ENCODE measurements at places on chromosomes 16 and 17.

DNA sequence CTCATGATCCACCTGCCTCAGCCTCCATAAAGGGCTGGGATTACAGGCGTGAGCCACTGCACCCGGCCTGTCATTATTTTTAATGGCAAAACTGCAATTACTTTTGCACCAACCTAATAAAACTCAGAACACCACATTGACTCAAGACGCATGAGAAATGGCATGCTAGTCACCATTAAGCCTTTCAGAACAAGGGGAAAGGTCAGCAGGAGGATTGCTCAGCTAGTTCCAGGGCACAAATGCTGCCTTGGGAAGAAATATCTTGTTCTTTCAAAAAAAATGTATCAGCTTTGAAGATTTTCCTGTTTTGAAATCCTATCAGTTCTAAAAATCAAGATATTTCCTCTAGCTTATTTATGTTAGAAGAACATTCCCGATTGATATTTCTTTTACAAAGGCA lies 32.4 kb upstream of the CDYL2 start:
- no peak for DNase-seq
- H3K4me1 ChIP-seq: no peaks in the 10 kb centered on the region
- H3K4me3 ChIP-seq: no peak overlapping the region
- H3K27me3 ChIP-seq: no peaks in the 10 kb centered on the region
- H3K27ac ChIP-seq: no peak overlapping the region

GRCh38 chr17:67624886-67625656 lies 92.7 kb upstream of the NOL11 start:
- H3K4me3 ChIP-seq: no peak overlapping the region
- H3K27ac ChIP-seq: no peak overlapping the region
- no peak for DNase-seq
- H3K36me3 ChIP-seq: no peaks in the 10 kb centered on the region
- H3K4me1 ChIP-seq: no peaks in the 10 kb centered on the region

DNA sequence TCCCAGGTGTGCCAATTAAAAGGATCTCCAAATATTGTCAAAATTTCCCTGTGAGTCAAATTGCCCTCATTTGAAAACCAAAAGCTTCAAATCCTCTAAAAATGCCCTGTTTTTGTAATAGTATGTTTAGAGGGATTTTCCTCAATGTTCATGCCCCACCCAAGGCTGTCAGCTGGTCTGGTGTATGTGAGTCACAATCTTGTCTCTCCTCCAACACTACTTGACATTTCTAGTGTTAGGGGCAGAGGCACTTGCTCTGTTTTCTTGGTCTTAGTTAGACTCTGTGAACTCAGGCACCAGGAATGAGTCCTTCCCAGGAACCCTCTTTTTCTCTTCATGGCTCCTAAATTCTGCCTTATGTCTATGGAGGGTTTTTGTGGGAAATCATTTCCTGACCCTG lies 634.8 kb downstream of the KCNJ2 start:
- H3K4me1 ChIP-seq: no peaks in the 10 kb centered on the region
- H3K27ac ChIP-seq: no peak overlapping the region
- H3K27me3 ChIP-seq: no peaks in the 10 kb centered on the region
- H3K36me3 ChIP-seq: no peaks in the 10 kb centered on the region
- no peak overlapping the region for H3K4me3 ChIP-seq
- no peak for DNase-seq

GRCh38 chr16:49592546-49593423 lies 219.2 kb downstream of the C16orf78 start:
- H3K4me3 ChIP-seq: no peak overlapping the region
- no peaks in the 10 kb centered on the region for H3K4me1 ChIP-seq
- no peaks in the 10 kb centered on the region for H3K27me3 ChIP-seq
- H3K36me3 ChIP-seq: no peaks in the 10 kb centered on the region
- DNase-seq: no peak
- no peak overlapping the region for H3K27ac ChIP-seq

DNA sequence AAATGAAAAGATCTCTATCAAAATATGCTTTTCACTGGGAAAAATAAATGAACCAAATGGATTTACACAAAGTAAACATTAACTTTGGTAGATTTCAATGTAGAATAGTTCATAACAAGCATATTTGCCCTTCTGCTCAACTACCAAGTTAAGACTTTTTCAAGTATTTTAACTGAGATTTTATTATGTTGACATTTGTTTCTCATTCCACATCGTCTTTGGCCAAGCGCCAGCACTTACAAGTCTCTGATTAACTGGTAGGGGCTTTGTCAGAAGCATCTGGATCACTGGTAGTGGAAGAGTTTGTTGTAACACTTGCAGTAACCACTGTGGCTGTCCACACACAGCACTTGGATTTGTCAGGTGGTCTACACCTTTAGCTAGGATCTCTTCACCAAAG lies 22.9 kb downstream of the SLFN12L start:
- no peaks in the 10 kb centered on the region for H3K4me1 ChIP-seq
- no peaks in the 10 kb centered on the region for H3K36me3 ChIP-seq
- no peak for DNase-seq
- H3K4me3 ChIP-seq: no peak overlapping the region

DNA sequence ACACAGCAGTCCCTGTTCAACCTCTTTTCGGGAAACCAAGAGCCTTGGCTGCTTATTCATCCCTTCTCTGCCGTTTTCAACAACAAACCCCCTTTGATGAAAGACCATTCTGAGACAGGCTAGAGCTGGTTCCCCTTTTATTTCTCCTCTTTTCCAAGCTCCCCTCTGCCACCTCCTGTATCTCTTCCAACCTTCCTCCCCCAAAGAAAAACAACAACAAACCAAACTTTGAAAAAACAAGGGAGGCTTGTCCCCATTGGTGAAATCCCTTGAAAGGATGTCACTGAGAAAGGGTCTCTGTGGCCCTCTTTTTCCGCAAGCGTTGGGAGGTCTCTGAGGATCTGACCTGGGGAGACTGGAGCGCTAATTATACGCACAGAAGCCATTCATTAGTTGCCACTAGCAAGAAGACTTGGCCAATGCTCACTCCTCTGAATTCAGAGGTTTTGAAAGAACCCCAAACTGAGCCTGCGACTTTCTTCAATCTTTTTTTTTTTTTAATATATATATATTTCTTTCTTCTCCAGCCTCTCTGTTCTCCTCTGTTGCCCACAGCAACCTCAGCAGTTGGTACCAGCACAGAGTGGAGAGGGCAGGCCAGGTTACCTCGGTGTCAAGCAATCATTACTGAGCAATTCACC lies 101.4 kb downstream of the PITPNC1 start:
- H3K36me3 ChIP-seq: no peaks in the 10 kb centered on the region
- no peaks in the 10 kb centered on the region for H3K4me1 ChIP-seq
- no peaks in the 10 kb centered on the region for H3K27me3 ChIP-seq
- DNase-seq: no peak

GRCh38 chr17:66507103-66507923 lies 204.9 kb downstream of the PRKCA start:
- H3K36me3 ChIP-seq: no peaks in the 10 kb centered on the region
- H3K27ac ChIP-seq: no peak overlapping the region
- H3K27me3 ChIP-seq: no peaks in the 10 kb centered on the region
- DNase-seq: no peak
- no peak overlapping the region for H3K4me3 ChIP-seq

DNA sequence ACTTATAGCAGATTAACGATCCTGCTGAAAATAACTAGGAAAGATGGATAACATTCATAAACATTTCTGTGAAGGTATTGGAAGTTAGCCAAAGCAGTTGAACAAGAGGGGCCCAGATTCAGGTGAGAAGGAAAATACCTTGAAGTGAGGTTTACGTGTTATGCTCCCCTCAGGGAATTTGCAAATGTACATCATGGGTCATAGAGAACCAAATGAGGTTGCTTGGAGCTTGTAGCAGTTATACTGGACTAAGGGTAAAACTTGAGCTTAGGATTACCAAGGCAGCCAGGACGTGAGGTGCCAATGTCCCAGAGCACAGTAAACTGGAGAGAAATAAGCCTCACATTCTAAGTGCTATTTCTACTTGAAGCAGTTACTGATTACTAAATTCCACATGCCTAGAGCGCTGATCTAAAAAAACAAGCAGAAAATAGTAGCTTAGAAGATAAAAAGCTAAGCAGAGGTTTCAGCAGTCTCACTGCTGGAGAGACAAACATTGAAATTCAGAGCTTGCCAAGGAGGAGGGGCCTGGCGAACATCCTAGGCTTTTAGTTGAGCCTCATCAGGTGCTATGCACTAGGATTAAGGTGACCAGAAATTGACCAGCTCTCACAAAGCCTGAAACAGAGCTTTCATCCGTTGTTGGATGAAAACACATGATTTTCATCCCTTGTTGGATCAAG lies 136.7 kb upstream of the FAM20A start:
- no peaks in the 10 kb centered on the region for H3K36me3 ChIP-seq
- no peaks in the 10 kb centered on the region for H3K27me3 ChIP-seq
- no peak for DNase-seq
- no peak overlapping the region for H3K27ac ChIP-seq

DNA sequence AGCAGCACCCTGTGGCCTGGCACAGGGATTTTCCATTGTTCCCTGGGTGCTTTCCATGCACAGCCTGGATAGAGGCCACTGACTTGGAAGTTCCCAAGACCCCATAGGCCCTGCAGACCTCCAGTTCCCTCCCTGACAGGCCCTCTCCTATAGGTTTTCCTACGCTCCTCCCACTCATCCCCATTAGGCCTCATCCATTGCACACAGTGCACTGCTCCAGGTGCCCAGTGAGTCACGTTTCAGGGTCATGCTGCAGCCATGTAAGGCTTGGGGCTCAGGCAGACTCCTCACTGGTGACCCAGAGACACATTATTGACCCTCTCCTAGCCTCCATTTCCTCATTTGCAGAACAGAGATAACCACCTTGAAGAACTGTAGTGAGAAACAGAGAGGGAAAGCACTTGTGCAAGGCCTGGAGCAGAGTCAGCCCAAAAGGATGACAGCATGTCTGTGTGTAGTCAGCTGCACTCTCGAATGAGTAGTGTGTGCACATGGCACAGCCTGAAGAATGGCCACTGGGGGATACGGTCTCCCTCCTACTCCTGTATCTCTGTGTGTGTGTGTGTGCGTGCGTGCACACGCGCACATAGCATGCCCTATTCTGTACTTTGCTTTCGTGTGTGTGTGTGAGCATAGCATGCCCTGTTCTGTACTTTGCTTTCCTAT lies 26.8 kb downstream of the DRC3 start:
- no peaks in the 10 kb centered on the region for H3K36me3 ChIP-seq
- no peaks in the 10 kb centered on the region for H3K27me3 ChIP-seq
- H3K4me3 ChIP-seq: no peak overlapping the region
- H3K27ac ChIP-seq: no peak overlapping the region
- DNase-seq: no peak

GRCh38 chr17:82838386-82839063 lies 1.3 kb downstream of the ZNF750 start:
- peaks cover 17% of the 10 kb centered on the region for H3K4me1 ChIP-seq
- H3K27ac ChIP-seq: no peak overlapping the region
- H3K36me3 ChIP-seq: no peaks in the 10 kb centered on the region
- H3K27me3 ChIP-seq: no peaks in the 10 kb centered on the region
- H3K4me3 ChIP-seq: no peak overlapping the region

GRCh38 chr16:1145383-1146100 lies 7.4 kb upstream of the CACNA1H start:
- H3K4me1 ChIP-seq: no peaks in the 10 kb centered on the region
- H3K27me3 ChIP-seq: peaks cover 78% of the 10 kb centered on the region
- no peaks in the 10 kb centered on the region for H3K36me3 ChIP-seq

DNA sequence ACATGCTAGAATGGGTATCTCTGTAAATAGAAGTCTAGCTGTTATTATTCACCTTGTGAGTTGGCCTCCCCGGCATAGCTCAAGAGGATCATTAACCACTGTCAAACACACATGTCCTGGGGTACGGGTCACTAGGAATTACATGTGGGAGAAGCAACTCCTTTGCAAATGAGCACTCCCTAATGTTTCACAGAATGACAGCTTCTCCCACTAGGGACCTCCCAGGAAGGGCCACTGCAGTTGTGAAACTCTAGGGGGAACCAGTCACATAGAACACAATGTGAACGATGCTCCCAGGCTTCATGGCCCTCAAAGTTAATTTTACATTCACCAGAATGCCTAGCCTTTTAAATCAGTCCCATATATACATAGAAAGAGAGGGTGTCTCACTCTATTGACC lies 12.4 kb upstream of the ZNF19 start:
- H3K27ac ChIP-seq: no peak overlapping the region
- no peak for DNase-seq
- H3K4me3 ChIP-seq: no peak overlapping the region
- H3K4me1 ChIP-seq: no peaks in the 10 kb centered on the region
- no peaks in the 10 kb centered on the region for H3K27me3 ChIP-seq

DNA sequence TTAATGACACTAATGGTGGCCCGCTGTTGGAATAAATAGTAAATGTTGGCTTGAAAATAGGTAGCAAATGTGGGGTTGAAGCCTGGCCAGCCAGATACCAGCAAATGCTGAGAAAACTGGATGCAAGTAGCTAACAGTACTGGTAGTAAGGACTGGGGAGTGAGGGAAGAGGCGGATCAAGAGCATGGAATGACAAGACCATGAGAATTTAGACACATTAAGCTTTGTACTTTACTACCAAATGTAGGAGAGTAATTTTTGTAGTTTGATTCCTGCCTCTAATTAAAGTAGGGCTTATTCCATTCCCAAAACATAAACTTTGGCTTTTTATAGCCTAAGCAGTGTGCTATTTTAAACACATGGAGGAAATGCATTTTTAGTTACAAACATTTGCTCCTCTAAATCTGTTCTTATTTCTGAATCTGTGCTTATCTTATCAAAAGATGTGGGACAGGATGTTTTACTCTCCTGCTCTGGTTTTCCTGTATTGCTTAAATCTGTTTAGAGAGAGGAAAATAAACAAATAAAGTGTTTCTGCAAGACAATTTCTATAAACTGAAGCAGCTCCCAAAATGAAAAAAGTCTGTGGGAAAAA lies 44.1 kb downstream of the CFDP1 start:
- no peak for DNase-seq
- no peaks in the 10 kb centered on the region for H3K27me3 ChIP-seq
- H3K4me1 ChIP-seq: peaks cover 4% of the 10 kb centered on the region
- peak overlapping the region; percentile 23 for H3K27ac ChIP-seq
- H3K4me3 ChIP-seq: no peak overlapping the region
- H3K36me3 ChIP-seq: peaks cover 2% of the 10 kb centered on the region

DNA sequence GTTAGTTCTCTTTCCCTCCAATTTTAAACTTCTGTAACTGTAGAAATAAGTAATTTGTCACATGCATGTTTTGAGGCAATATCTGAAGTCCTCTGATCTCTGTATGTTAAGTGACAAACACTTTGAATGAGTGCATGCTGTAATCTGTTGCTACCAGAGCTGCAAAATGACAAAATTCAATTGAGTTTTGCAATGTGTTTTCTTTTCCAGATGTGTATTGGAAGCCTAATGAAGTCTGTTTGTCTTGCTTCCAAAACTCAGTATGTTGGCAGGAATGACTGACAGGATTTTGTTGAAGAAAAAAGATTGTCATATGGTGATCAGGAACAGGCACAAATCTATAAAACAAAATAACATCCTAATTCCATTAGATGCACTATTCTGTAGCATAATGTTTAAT lies 561.6 kb upstream of the CDH8 start:
- DNase-seq: no peak
- no peaks in the 10 kb centered on the region for H3K36me3 ChIP-seq
- no peak overlapping the region for H3K4me3 ChIP-seq
- no peak overlapping the region for H3K27ac ChIP-seq
